Activated T-cell treated with anti-CD3 and anti-CD28 coated beads for 48 hours (primary cell): ENCODE measurements at places on chromosomes 7 and 10.

DNA sequence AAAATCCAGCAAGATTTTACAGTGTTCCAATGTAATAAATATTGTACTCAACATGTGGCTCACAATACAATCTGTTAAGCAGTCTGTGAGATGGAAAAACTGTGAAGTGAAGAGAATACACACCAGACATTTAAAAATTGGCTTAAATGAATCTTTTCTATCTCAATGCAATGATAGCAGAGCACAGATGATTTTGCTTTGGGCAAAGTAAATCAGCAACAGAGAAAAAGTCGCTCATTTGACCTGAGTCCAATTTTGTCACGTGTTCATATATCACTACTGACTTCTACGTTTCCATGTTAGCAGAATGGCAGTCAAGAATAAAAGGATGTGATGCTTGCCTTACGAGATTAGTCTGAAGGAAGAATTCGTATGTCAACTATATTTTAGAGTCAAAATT is 506.7 kb downstream of the POM121L12 start:
- DNase-seq = no peak

GRCh38 chr7:155947051-155947450 is 134.8 kb upstream of the SHH start:
- no peak for DNase-seq

DNA sequence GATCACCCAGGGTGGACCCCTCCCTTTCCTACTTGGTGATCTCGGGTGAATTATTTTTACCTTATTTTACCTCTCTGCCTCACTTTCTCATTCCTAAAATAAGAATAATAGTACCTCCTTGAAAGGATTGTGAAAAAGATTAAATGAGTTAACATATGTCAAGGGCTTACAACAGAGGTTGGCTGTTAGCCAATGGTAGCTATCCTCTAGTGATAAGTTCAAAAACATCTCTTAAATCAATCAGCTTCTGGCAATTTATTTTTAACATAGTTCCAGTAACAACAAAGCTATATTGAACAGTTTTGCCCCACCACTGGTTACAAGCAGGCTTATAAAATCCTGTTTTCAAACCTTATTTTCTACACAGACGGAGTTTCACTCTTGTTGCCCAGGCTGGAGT is 45.4 kb downstream of the TMEM168 start:
- DNase-seq = no peak

GRCh38 chr7:73810998-73811360 is 19.8 kb upstream of the CLDN4 start:
- DNase-seq = no peak

DNA sequence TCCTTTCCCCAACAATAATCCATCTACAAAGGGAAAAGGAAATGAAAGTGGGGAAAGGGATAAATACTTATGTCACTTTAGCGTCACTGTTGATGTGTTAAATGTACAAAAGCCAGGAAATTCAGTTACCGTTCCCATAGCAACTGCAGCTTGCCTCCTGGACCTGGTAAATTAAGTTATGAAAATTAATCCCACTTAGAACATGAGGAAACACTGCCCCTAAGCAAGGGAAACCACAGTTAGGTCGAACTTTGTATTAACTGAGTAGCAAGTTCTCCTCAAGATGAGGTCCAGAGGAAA is 338.2 kb upstream of the AOAH start:
- DNase-seq = no peak

GRCh38 chr7:36299823-36300341 is 89.8 kb upstream of the ANLN start:
- DNase-seq = no peak

- no peak for DNase-seq
Observed at GRCh38 chr7:98214811-98215321, 3.6 kb downstream of the BHLHA15 start.

GRCh38 chr10:1084011-1084950 is 28.1 kb downstream of the WDR37 start:
- DNase-seq = no peak

GRCh38 chr10:8825611-8826010 is 771.1 kb downstream of the GATA3 start:
- no peak for DNase-seq

GRCh38 chr7:81501220-81501619 is 268.6 kb downstream of the HGF start:
- DNase-seq = no peak

GRCh38 chr7:51005074-51005473 is 222.4 kb upstream of the GRB10 start:
- no peak for DNase-seq

- no peak for DNase-seq
Observed at GRCh38 chr10:97608991-97609561, 19.6 kb downstream of the C10orf62 start.

GRCh38 chr7:106504207-106504606 is 156.8 kb downstream of the CCDC71L start:
- DNase-seq = no peak

GRCh38 chr10:3978174-3978573 is 193.2 kb upstream of the KLF6 start:
- no peak for DNase-seq

GRCh38 chr7:158353606-158354570 is 233.7 kb downstream of the PTPRN2 start:
- no peak for DNase-seq

GRCh38 chr7:22190736-22191135 is 166.2 kb downstream of the RAPGEF5 start:
- DNase-seq = no peak

DNA sequence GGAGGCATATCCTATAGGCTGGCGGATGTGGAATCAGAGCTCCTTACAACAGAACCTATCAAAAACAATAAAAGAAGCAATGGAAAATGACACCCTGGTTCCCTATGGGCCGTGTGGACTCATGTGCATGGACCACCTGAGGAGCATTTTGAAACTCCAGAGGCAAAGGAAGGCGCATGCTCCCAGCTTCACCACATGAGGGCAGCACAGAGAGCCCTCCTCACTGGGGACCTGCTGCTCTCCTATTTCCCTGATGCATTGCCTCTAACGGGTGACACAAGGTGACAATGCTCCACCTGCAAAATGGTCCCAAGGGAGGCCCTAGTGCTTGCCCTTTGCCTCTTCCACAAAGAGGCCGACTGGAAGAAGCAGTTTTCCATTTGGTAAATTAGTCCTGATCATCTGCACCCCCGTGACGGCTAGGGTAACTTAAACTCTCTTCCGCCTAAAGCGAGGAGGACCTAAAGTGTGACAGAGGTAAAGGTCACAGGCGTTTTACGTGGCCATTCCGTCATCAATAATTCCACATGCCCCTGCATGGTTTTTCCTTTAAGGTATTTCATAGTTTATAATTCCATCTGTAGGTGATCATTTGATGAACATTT is 67.7 kb downstream of the GPAM start:
- peak; percentile 28 for DNase-seq

GRCh38 chr7:47186316-47186715 is 395.6 kb downstream of the TNS3 start:
- no peak for DNase-seq

GRCh38 chr7:3482147-3482921 is 181.3 kb downstream of the SDK1 start:
- DNase-seq = no peak

- no peak for DNase-seq
Observed at GRCh38 chr7:149664666-149665065, 108.7 kb downstream of the ZNF467 start.

GRCh38 chr10:71527135-71527534 is 130.4 kb downstream of the CDH23 start:
- no peak for DNase-seq

DNA sequence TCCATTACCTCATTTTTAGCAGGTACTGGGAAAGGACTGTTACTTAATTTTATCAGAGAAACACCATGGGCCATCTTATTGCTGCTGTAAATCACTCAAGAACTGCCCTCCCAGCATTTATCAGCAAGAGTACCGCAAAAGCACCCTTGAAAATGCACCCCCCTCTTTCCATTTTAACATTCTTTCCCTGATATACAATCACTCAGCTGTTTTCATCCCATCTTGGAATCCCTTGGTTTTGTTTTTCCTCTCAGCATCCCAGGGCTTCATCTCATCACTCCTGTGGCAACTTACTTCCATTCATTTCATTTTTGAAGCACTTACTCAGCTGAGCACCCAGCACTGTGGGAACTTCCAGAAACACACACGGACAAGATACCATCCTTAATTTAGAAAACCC is 36.5 kb downstream of the RAPGEF5 start:
- no peak for DNase-seq

DNA sequence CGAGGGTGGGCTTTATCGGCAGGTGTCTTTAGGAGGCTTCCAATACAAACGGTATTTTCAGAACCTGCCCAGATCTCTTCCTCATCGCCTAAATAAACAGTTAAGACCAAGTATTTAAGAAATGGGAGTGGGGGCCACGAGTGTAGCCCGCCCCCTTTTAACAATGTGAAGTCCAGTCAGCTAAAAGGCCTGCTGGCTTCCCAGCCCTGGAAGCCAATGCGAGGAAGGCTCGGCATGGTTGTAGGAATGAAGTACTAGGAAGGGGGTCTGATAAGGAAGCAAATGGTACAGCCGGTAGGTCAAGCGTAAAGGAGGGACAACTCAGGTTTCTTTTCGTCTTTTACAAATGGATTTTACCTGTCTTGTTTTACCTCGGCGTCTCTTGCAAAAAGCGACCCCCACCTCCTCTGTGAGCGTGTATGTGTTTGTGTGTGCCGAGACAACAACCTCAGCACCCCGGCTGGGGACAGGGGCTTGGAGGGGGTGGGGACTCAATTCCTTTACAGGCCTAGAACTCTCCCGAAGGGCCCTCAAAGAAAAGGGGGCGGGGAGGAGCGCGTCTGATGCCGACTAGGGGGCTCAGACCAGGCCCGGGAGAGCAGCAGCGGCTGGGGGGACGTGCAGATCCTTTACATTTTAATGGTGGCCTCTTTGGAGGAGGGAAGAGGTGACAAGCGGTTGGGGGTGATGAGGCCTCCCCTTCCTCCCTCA is 147.6 kb downstream of the GPR85 start:
- peak; percentile 29 for DNase-seq

- DNase-seq = no peak
Observed at GRCh38 chr7:38068461-38068860, 109.6 kb upstream of the STARD3NL start.

GRCh38 chr7:51128545-51129435 is 187.8 kb downstream of the COBL start:
- no peak for DNase-seq

GRCh38 chr7:28608731-28609130 is 196.4 kb downstream of the CREB5 start:
- DNase-seq = no peak

DNA sequence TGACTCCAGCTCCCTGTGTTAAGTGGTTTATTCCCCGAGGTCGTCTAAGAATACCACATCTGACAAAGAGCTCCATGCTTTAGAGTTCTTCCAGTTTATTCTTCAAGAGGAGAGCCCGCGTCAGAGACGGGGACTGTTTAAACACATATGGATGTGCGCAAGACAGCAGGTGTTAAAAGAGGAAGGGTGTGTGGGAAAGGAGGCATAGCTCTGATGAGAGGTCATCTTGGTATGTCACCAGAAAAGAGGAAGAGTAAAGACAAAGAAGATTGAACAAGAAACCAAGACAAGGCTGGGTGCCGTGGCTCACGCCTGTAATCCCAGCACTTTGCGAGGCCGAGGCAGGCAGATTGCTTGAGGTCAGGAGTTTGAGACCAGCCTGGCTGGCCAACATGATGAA is 258.7 kb downstream of the CCDC3 start:
- DNase-seq = no peak

DNA sequence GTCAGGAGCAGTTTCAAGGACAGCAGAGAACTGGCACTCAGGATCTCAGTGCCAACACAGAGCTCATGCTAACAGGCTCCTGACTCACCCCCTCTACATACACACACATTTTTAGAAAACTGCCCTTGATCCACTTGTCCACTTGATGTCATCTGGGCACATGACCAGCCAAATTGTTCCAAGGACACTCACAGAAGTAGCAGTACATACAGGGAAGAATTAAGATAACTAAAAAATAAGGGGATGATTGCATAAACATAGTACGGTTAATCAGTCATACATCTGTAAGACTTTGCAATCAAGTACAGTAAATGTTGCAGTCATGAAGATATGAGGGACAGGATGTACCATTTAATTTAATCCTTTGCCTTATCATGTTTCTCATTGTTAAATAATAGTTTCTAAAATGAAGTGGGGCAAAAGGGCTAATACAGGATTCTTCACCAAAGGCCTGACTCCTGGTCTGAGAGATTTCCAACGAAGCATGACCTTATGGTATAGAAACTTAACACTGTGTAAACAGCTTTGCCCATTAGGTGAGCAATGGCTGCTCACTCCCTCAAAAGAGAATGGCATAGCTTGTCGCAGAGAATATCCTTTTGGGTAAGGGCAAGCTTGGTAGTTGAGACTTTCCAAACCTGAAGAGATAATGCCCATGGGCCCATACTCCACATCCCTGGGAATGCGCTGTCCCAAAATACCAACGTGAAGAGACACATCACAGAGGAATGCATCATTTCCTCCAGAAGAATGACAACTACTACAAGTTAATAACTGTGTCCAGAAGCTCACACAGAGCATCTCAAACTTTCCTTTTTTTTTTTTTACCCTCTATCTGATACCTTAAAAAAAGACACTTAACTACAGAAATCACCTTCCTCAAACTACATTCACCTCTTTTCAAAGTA is 94.1 kb downstream of the ARMH3 start:
- no peak for DNase-seq

- DNase-seq = no peak
Observed at GRCh38 chr7:43880596-43880995, 11.3 kb upstream of the MRPS24 start.

GRCh38 chr7:91020636-91021385 is 243.4 kb upstream of the FZD1 start:
- no peak for DNase-seq

DNA sequence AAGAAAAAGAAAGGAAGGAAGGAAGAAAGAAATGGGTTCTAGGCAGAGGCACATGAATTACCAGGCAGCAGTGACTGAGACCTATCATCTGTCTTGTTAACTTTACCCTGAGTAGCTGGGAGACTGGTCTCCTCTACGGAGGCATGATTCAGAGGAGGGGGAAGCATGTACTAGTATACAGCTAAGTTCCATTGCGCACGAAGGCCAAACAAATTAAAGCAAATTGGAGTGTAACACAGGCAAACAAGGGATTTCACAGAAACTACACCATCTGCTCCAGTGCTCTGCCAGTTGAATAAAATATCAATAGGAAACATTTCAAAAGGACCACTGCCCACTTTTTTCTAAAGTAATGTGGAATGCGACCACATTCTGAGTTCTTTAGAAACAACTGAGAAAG is 65.9 kb upstream of the RSU1 start:
- no peak for DNase-seq

DNA sequence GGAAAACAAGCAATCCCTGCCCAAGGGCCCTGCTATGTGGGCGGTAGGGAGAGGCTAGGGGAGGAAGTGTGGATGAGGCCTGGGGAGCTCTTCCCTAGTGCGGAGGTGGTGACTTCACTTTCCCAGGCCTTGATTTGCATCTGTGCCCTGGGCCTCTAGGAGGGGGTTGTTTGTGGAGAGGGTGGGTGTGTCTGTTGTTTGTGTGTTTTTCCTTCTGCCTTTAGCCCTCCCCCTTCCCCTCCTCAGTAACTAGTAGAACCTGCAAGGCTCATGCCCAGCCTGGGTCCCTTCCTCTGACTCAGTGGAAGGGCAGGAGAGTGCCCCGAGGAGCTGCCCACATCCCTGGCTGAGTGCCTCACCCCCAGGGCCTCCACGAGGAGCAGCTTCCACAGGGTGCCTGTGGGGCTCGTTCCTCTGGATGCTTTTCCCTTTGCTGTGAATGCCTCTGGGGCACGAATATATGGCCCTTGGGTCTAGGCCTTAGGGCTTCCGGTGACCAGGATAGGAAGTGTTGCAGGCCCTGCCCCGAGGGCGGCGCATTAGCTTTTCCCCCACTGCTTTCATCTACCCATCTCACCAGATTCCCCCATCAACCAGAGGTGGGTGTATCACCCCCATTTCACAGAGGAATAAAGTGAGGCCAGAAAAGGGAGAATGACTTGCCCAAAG is 89.4 kb upstream of the DUSP5 start:
- no peak for DNase-seq
